IMR-90 (cell line): ENCODE measurements at places on chromosomes 7 and 10. TPM values are rescaled to one million over a fixed set of nuclear protein-coding genes. Genes with fewer than 3 reads are reported as not detected.

- no peak for DNase-seq
Measured at GRCh38 chr7:15848901-15849300, 162.4 kb upstream of the MEOX2 start.

- DNase-seq, result no peak
Measured at GRCh38 chr7:142152076-142152475, 40.6 kb downstream of the MGAM2 start.

DNA sequence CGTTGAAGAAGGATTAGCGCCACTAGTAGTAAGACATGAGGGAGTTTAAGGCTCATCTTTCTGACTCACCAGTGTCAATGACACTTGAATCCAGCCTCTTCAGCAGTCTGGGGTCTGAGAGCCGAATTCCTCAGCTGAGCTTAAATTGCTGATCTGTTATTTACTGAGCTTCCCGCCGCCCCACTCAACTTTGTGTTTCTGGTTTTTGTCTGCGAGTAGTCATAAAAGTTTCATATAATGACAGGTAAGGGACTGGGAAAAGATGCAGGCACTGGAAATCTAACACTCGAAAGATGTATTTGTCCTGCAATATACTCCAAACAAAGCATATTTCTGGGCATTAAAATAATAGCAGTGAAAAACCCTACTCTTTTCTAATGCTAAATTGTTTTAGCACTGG is 51.2 kb upstream of the RELN start:
- DNase-seq, result no peak

DNA sequence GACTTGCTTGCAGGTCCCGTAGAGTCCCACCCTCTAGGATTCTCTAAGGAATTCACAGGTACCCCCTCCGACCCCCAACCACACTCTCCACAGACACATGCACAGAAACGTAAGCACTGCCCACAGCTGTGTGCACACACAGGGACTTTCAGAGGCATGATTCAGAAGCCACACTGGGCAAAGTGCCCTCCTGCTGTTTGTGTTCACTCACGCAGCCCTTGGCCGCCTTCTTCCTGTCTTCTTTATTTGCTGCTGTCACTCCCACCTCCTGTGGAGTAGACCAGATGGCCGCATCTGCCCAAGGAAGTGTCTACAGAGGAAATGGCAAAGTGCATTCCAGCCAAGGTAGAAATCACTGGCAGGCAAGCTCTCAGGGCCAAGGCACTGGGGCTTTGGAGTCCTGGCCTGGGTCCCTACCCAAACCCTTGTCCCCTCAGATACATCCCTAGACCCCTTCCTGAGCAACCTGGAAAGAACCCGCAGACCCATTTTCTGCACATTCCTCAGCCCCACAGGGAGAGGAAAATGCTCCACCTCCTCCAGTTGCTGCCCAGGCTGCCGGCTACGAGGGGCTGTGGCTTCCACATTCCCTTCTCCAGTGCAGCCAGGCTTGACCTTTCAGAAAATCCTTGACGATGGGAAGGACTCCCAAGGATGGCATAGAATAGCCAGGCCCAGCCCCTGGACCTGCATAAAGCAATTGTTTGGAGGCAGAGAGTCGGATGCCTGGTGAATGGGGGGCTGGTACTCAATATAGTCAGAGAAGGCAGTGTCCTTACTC is 21.6 kb upstream of the GIMAP8 start:
- DNase-seq, result peak; percentile 92

DNA sequence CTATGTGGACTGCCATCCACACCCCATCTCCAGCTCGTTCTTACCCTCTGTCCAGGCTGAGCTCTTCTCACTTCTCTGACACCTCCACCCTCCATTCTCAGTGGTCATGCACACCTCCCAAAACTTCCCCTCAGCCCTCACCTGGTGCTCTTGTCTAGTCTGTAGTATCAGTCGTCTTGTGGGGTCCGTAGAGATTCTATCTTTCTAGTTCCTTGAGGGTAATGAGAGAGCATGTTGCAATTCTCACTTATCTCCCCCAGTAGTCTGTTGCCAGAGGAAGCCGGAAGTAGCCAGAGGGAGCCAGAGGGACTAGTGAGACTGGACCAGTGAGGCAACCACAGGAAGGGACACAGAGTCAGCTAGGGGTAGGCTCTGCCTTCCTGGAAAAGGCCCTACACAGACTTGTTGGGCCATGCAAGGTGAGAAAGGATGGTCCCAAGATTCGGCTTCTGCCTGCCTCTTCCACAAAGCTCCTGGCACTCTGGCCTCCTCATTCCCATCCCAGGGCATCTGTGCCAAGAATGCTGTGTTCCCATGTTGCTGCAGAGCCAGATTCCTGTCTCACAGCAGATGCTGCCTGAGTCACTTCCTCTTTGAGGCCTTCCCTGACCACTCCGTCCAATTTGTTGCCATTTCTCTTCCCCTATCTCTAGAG is 50.6 kb upstream of the DUSP5 start:
- DNase-seq, result peak; percentile 95

HOXA11 gene
- total RNA-seq, result not detected in 2 replicates

GRCh38 chr10:13453896-13454295 is 74.9 kb downstream of the BEND7 start:
- no peak for DNase-seq

- peak; percentile 94 for DNase-seq
Measured at GRCh38 chr7:83677180-83677866, 28.4 kb upstream of the SEMA3E start.

- no peak for DNase-seq
Measured at GRCh38 chr10:31607481-31607880, 288.5 kb downstream of the ZEB1 start.

CDH23 gene
- under 0.01 TPM in 2 replicates for total RNA-seq

TACC2 gene
- 2.9 and 5.8 TPM in 2 replicates for total RNA-seq

NODAL gene
- not detected in 2 replicates for total RNA-seq

DNA sequence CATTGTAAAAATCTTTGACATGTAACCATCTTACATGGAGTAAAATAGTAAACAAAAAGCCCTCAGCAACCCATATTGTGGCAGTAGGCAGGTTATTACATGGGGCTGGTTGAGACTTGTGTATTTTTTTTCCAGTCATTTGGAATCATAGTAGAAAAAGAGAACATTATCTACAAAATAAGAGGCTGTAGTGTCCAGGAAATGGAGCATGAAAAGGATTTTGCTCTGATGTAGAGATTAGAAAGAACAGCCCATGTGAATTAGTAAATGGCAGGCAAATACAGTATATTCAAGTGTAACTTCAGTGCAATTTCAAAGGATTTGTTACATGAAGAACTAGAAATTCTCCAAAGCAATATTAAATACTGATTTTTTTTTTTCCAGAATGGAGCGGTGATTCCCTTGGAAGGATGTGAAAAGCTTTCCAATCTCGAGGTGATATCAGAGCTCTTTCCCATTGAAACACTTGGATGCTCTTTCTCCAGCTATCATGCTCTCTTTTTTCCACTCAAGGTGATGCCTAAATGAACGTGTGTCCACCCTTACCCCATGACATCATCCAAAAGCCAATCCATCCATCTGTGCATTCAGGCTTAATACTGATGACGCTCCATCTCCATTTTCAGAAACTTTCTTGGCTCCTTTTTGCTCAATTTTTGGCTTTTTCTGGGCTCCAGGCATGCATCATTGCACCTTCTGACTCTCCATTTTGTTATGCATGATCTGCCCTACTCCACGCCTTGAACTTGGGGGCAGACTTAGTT is 1034.7 kb downstream of the TYW1 start:
- no peak for DNase-seq

GRCh38 chr7:78607099-78607498 is 808.5 kb downstream of the PHTF2 start:
- DNase-seq, result no peak

GRCh38 chr7:1679326-1679965 is 9.4 kb downstream of the ELFN1 start:
- DNase-seq, result no peak

DNA sequence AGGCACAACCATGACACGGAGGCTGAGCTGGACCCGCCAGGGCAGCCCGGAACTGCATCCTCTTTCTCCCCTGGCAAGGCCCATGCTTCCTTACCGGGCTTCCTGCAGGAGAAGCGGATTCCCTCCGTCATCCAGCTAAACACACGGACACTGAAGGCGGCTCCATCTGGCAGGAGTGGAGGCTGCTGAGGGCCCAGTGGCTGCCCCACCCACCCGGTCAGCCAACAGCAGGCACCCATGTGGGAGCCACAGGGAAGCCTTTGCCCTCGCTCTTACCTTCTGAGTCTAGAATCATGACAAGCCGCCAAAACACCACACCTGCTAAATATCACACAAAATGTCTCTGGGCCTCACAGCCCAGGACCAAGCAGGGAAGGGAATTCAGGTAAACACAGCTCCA is 321.6 kb upstream of the RNF32 start:
- DNase-seq, result no peak

- DNase-seq, result peak; percentile 53
Measured at GRCh38 chr10:99768556-99768955, 13.9 kb upstream of the ABCC2 start.

FZD1 gene
- 3.6 and 4.4 TPM in 2 replicates for total RNA-seq

SUFU gene
- 2.2 TPM in 2 replicates for total RNA-seq

- DNase-seq, result peak; percentile 85
Measured at GRCh38 chr7:106568680-106569499, 92.1 kb downstream of the CCDC71L start.

TMEM130 gene
- total RNA-seq, result 1.1 and 1.4 TPM in 2 replicates

C10orf90 gene
- 0.18 TPM in 1 of 2 replicates, not detected in the other for total RNA-seq

DNA sequence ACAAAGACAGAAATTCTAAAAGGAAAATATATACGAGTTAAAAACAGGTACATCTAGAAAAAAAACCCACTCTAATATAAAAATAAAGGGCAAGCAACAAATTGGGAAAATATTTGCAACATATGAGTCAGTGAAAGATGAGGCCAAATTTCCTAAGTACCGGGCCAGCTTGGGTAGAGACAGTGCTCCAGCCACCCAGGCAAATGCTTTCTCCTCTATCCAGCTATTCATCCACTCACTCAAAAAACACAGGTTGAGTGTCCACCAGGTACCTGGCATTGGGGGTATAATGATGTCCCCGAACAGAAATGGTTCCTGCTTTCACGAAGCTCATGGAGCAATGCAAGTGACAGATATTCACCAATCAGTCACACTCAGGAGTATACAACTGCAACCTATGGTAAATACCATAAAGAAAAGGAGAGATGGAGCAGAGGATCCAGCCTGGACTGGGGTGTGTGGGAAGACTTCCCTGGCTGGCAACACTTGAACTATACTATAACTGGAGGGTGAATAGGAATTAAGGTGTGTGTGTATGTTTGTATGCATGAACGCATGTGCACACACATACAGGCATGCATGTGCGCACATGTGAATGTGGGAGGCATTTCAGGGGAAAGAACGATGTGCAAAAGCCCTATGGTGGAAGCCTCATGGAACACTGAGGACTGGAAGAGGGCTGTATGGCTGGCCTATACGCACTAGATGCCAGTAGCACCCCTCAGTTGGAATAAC is 2.3 kb downstream of the ARHGAP22 start:
- peak; percentile 29 for DNase-seq

- DNase-seq, result peak; percentile 70
Measured at GRCh38 chr10:12400266-12400931, 51.1 kb downstream of the CAMK1D start.

DNA sequence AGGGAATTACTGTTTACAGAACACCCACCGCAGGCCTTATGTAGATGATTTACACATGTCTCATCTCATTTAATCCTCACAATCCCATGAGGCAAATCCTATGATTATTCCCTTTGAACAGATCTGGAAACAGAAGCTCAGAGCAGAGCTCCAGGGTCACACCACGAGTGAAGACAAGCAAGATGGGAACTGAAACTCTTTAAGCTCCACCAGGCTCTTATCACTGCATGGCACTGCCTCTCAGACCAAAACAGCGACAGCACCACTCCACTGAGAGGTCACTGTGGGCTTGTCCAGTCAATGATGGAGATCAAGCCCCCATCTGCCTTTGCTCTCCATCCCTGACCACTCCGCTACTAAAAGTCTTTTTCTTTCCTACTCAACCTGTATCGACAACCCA is 5.9 kb downstream of the GRID1 start:
- no peak for DNase-seq

GRCh38 chr7:46791188-46791587 is 790.7 kb downstream of the TNS3 start:
- DNase-seq, result no peak
